Mesenteric fat pad (tissue), 1 donor: ENCODE measurements at places on chromosomes 13 and 19. TPM values are rescaled to one million over a fixed set of nuclear protein-coding genes. Genes with fewer than 3 reads are reported as not detected.

SMAD9 gene
- 9.0 TPM for total RNA-seq

GCDH gene
- total RNA-seq = 23.3 TPM

- no peak for DNase-seq
These were observed 229.6 kb upstream of the HTR2A start for GRCh38 chr13:47126432-47126831.

GRCh38 chr19:18507021-18507726 is 14.7 kb downstream of the ELL start:
- DNase-seq = no peak

DNA sequence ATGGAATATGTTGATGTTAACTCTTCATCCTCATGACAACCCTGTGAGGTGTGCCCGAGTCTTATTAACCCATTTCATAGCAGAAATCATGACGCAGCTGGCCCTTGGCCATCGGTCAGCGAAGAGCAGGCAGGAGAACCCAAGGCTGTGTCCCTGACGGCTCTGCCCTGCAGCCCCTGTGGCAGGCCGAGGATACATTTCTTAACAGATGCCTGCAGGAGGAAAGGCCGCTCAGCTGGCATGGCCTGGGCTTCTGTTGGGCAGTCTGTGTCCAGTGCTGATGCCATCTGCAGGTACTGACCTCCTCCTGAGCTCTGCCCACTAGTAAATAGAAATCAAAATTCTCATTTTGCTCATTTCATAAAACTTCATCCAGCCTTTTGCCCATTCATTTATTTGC is 35.4 kb upstream of the MCF2L start:
- DNase-seq = no peak

- no peak for DNase-seq
These were observed 284.1 kb upstream of the ZNF507 start for GRCh38 chr19:32061315-32061714.

DNA sequence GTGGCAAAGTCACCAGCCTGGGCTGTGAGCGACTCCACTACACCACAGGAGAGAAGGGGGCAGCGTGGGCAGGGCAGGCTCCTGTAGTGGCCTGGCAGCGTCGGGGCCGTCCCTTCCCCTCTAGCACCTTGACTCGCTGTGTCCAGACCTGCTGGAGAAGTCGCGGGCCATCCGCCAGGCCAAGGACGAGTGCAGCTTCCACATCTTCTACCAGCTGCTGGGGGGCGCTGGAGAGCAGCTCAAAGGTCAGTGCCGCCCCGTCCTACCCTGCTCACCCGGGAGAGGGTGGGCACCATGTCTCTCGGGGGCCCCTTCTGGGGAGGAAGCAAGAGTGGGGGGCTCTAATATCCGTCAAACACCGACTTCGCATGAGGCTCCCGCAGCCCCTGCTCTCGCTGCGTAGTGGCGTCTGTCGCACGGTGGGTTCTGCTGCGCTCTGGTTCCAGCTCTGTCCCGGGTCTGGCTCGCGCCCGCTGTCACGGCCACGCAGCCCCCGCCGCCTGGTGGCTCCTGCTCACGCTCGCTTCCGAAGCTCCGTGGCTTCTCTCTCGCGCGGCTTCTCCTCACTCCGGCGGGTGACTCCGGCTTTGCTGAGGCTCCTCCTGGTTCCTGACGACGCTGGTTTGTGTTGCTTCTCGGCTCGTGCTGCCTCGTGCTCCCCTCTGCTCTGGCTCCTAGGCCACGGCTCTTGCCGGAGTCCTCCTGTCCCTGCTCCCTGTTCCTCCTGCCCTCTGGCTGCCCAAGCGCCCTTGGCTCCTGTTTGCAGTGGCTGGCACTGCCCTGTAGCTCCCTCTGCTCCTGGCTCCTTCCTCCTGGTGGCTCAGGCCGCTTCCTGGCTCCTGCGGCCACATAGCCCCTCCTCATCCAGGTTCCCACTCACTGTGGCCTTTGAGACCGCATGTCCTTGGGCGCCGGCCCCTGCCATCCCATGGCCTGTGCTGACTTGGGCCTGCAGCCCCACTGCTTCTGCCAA is 27.2 kb downstream of the MYH14 start:
- DNase-seq = no peak

DNA sequence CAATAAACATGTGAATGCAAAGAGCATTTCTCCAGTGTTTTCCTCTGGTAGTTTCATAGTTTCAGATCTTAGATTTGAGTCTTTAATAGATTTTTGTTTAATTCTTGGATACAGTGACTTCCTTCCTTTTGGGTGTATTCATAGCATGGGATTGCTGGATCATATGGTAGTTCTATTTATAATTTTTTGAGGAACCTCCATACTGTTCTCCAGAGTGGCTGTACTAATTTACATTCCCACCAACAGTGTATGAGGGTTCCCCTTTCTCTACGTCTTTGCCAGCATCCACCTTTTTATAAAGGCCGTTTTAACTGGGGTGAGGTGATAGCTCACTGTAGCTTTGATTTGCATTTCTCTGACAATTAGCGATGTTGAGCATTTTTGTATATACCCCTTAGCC is 9.3 kb upstream of the CALM3 start:
- DNase-seq = no peak
